Cerebellum (tissue), 4 donors: ENCODE measurements at places on chromosomes 2 and 18. TPM values are rescaled to one million over a fixed set of nuclear protein-coding genes. Genes with fewer than 3 reads are reported as not detected.

The ALLC gene
- not detected for total RNA-seq

The SRD5A2 gene
- 0.18 TPM for total RNA-seq

The FSIP2 gene
- total RNA-seq = 3.3 TPM

The MBD2 gene
- 19.7 TPM for total RNA-seq

The ERFE gene
- 1.7 TPM for total RNA-seq

The ATOH8 gene
- total RNA-seq = 13.2 TPM

The MYO5B gene
- total RNA-seq = 5.5 TPM

The SERPINB12 gene
- not detected for total RNA-seq

The WNT6 gene
- total RNA-seq = not detected

The HJURP gene
- 8.0 TPM for total RNA-seq

The REEP1 gene
- total RNA-seq = 75.8 TPM
